ENCODE measurements at places on chromosomes 3 and 15.

DNA sequence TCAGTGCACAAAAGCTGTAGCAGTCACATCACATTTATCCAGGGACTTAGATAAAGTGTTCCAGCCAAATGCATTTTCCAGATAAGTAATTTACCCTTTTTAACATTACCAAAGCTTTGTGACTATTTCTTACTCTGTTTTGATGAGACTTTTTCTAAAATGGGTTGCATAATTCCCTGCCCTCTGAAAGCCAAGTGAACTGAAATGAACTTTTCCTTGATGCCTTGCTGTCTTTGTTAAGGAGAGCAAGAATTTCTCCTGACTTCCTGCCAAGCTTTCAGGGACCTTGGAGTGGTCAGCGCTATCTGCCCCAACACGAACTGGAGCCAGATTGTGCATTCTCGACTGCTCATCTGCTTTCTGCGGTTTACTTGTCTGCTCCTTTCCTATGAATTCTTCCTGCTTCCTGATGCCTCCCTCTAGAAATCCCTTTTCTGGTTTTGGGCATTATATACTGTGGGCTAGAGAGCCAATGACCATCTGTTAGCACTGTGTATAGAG, 34.8 kb downstream of the EIF4E3 start:
- DNase-seq: no peak

- no peak for DNase-seq
Measured at GRCh38 chr3:67123914-67124313, 125.8 kb downstream of the KBTBD8 start.

GRCh38 chr3:10531031-10531430, 25.6 kb upstream of the ATP2B2 start:
- no peak for DNase-seq

DNA sequence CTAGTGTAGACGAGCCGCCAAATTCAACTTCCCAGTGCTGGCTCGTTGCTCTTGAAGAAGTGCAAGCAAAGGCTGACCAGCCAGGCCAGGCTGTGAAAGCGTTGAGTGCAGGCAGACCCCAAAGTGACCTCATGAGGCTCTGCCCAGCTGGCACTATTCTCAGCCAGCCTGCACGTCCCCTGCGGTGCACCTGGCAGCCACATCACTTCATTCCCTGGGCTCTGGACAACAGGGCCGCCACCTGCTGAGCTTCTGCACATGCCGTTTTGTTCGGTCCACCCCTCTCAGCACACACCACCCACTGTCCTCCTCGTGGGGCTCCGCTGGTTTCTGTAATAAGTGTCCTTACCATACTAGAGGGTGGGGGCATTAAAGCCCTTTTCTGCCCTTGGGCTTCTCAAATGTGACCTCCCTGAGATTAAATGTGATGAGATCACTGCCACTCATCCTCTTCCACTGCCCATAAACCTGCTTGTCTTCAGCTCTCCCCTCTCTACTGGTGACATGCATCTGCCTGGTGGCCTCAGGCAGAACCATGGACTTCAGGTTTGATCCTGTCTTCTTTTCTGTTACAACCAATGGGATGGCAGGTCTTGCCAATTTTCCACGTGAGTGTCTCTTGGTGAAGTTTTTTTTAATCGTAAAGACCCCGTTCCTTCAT, 6.1 kb downstream of the RASGRF1 start:
- DNase-seq: no peak

DNA sequence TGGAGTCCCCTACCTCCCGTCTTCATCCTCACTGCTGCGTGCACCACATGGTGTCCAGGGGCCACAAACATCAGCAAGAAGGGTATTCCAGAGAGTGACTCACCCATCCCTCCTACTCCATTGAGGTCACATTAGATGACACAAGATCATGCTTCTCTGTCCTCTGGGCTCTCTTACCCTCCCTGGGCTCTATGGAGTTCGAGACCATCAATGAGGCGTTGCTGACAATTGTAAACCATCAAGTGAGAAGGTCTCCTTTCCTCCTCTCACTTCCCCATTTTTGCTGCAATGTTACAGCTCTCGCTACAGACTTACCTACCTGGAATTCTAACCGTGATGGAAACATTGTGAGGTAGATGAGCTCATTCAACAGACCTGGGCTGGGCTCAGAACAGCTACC, 51.7 kb downstream of the HMCES start:
- DNase-seq: no peak

- DNase-seq: no peak
Measured at GRCh38 chr3:174547801-174548435, 311.2 kb upstream of the NAALADL2 start.

GRCh38 chr3:107989661-107990060, 101.2 kb downstream of the CD47 start:
- no peak for DNase-seq

GRCh38 chr15:66629817-66630576, 64.2 kb upstream of the LCTL start:
- no peak for DNase-seq

DNA sequence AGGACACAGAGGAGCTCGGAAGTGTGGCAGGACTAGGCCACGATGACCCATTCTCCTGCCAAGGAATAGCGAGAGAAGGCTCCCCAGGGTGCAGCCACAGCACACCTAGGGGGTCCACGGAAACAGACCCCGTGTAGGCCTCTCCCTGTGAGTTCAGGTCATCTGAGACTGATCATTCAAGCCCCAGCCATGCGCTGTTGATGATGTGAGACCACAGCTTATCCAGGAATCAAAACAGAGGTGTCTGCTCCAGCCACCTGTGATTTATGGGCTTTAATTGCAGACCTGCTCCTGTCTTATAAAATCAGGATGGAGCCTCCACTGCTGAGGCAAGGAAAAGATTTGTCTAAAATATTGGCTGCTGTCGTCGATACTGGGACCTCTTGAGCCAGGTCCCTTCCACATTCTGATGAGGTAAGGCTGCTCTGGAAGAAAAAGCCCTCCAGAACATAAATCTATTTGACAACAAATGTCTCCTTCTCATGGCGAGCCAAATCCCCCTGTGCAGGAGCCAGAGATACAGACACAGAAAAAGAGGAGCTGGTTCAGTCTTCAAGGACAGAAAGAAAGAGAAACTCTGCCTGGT, 186.7 kb downstream of the TJP1 start:
- DNase-seq: no peak

DNA sequence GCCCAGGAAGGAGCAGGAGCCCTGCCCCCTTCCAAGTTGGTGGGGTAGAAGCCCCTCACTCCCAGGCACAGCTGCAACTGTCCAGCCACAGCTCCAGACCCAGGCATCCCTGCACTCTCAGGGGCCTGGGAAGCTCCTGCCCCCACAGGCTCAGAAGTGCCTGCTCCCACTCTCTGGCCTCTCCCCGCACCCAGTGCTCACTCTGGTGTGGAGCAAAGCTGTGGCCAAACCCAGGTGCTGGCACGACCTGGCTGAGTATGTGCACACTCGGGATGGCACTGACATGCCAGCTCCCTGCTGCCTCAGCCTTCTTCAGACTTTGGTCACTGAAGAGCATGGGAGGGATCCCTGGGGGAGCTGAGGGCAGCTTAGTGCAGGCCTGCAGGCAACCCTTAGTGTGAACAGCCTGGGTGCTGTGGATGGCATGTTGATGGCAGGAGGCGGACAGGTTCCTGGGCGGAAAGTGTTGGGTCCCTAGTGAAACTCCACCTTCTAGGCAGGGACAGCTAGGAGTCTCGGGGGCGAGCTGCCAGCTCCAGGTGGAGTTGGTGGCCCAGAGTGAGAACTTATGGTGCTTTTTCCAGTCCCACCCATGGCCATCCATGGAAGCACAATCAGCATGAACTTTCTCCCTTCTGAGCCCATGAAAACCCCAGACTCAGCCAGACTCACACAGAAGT, 489.2 kb upstream of the ROBO2 start:
- no peak for DNase-seq

- no peak for DNase-seq
Measured at GRCh38 chr15:68653801-68654200, 75.0 kb downstream of the CORO2B start.

GRCh38 chr3:69126216-69126615, 3.8 kb upstream of the LMOD3 start:
- no peak for DNase-seq

DNA sequence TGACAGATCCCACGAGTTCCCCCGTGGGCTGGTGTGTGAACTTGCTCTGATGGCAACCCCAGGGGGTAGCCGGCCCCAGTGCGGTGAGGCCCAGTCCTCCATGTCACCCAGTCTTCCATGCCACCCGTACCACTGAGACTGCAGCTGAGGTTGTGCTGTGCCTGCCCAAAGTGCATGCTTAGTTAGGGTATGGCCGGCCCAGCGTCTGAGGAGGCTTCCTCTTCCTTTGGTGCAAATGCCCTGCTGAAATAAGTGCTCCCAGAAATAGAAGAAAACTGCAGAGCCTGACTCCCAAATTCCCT, 31.5 kb downstream of the MGLL start:
- DNase-seq: no peak

DNA sequence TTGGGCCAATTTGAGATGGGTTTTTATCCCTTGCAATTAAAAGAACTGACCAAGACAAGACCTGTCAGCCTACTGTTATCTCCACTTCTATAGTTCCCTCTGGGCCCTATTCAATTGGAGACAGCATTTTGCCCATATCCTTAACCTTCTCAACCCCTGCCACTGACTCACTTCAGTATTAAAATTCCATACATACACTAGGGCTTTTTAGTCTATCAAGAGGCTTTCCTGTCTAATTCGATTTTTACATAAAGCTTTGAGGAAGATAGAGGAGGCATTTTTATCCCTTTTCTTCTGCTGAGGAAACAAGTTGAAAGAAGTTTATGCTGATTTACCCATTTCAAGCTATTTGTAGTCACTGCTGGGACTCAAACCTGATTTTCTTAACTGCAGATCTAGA, 51.1 kb downstream of the GTF2E1 start:
- no peak for DNase-seq

GRCh38 chr15:57090496-57090859, 172.0 kb downstream of the TCF12 start:
- no peak for DNase-seq

DNA sequence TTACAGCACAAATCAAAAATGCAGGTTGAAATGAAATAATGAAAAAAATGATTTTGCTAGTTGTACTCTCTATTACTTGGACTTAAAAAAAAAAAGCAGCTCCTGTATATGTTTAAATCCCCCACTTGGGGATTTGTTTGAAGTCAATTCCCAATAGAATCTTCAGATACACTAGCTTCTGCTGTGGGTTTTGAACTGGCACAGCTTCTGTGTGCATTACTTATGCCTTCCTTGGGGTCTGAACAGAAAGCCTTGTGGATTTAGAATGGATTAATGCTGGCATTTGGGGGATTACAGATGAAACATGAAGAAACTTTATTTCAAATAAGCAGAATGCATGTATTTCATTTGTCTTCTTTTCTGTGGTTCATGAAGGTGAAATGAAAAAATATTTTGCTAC, 513.2 kb upstream of the TBL1XR1 start:
- DNase-seq: no peak

DNA sequence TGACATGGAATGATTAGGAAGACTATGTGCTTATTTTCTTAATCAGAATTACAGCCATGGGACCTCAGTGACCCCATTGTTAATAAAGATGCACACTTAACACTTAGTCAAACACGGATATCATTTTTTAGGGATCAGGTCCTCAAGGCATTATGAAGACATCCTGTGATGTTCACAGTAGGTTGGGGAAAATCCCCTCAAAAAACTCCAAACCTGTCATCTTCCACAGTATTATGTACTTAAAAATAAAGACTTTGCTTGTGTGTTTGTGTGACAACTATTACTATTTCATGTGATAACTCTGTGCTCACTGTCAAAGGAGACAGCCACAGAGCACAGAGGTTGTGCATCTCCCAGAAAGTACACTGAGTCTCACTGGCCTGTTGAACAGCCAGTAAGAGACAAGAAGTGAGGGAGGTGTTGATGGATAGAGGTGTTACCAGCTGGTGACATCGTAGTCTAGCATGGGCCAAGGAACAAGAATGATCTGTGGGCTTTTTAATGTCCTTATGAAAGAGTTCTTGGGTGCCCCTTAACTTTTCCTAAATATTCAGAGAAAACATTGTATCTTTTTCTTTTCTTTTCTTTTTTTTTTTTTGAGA, 18.0 kb downstream of the CHST2 start:
- no peak for DNase-seq

GRCh38 chr15:84824260-84825007, 7.3 kb downstream of the ALPK3 start:
- no peak for DNase-seq

DNA sequence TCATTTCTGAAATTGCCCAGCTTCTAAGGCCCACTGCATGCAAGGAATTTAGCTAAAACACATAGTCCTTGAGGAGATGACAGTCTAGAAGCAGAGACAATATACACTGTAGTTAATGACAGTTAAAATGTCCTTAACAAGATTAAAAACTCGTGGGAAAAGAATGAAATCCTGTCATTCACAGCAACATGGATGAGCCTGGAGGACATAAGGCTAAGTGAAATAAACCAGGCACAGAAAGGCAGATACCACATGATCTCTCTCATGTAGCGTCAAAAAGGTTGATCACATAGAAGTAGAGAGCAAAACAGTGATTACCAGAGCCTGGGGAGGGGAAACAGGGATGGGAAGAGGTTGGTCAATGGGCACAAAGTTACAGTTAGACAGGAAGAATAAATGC, 36.3 kb upstream of the GOLGA8J start:
- DNase-seq: no peak

DNA sequence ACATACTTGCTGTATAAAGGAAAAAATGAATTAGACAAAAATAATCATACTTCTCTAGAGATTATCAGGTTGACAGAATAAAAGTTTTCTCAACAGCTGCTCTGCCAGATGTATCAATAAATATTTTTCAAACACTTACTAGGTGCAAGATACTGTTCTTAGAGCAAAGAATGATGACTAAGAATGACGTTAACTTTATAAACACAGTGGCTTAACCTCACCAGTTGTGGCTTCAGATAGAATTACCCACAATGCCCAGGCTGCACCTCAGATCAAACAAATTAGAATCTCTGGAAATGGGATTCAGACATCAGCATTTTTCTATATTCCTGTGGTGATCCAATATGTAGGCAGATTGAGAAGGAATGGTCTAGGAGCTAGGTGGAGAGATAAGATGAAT, 422.4 kb upstream of the ATP11B start:
- no peak for DNase-seq

DNA sequence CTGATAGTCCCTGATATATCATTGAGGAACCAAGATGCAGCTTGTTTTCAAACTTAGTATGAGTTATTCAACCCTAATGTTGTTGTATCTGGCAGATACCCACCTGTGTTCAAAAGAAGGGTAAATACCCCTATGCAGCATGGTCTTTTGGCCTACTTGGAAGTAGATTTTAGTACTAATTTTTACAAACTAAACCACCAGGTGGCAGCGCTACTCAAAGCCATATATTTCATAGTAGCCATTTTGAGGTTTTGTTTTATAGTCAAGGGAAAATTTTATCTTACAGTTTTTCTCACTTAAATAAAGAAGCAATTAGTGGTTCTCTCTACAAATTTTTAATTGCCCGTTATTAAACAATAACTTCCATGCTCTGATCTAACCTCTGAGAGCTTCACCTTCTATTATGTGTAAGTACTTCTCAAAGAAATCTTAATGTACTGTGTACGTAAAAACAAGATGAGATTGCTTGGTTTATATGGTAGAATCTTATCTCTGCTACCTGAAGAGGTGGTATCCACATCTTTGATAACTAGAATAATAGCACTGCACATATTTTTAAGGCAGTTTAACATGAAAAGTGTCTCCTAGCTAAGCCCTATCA, 31.5 kb upstream of the MLF1 start:
- DNase-seq: peak; percentile 25

Measured in activated CD8-positive, alpha-beta memory T cell treated with anti-CD3 and anti-CD28 coated beads, Interleukin-2, amount 50 U/mL, for 4 hours (primary cell).